Breast epithelium (tissue), 4 donors: ENCODE measurements at places on chromosomes 6 and 20. TPM values are rescaled to one million over a fixed set of nuclear protein-coding genes. Genes with fewer than 3 reads are reported as not detected.

The BFSP1 gene
- 0.80 TPM for total RNA-seq

The CALHM4 gene
- total RNA-seq = not detected

- peak; percentile 31 for DNase-seq
Observed at GRCh38 chr20:36312724-36313441, 6.7 kb downstream of the DLGAP4 start.

DNA sequence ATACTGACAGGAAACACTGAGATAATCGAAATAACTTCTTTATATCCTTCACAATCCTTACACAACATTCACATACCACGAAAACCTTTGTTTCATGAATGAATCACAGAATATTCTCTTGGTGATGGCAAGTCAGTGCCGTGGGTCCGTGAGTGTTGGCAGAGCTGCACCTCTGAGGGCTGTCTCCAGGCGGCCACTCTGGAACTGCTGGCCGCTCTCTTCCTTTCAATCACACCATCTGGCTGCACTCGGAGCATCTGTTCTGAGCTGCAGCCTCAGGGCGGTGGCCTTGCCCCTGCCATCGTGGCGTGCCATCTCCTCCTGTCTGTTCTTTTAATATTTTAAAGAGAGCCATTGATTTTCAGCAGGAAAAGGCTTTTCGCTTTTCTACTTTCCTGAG lies 129.4 kb upstream of the AFDN start:
- DNase-seq = no peak

GRCh38 chr20:15599961-15600360 lies 973.3 kb downstream of the KIF16B start:
- DNase-seq = no peak

DNA sequence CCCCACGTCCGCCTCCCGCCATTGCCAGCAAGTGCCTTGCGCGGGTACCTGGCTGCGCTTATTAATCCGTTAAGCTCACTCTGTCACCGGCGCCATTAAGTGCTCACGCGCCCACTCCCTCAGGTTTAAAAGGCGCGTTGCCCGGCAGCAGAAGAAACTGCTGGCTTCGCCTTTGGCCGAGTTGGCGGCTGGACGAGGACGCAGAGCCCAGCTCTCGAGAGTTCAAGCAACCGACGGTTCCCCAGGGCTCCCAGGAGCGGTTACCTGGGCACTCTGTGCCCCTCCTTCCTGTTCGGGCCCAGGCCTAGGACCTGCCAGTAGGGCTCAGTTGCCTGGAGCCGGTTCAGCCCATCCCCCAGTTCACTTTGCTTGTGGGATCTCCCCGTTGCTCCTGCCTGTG lies at the start of gene GGTLC1:
GGTLC1 (minus strand) TSS at position 219 of the 400 bp plus-strand sequence. CDS start 2,168 bp downstream, outside the sequence.
- no peak for DNase-seq

DNA sequence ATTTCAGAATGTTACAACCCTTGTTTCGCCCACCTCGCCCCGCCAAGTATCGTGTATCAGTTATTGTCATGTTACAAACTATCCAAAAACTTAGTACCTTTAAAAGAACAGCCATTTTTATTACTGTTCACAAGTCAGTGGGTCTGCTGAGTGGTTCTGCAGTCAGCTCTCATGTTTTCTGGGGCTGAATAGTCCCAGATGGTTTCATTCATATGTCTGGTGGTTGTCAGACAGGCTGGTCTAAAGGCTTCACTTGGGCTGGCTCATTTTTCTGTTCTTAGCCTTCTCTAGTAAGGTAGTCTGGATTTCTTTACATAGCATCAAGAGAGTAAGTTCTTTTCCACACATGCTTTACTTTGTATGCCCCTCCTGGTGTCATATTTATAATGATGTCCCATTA lies 8.6 kb downstream of the ZNF292 start:
- DNase-seq = no peak

DNA sequence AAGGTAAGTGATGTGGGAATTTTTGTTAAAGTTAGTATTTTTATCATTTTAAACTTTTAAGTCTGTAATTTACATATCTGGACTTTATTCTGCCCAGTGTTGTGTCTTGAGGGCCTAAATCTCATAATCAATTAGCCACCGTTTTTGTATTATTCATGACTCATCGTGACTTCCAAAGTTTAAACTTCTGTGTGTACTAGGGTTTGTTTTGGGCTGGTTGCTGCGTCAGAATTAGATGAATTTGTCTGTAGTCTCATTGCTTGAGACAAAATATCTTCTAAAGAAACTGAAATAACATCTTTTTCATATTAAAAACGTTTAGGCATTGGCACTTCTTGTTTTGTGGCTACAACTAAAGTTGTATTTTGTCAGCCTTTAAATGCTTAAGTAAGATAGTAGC lies 41.3 kb downstream of the CDYL start:
- no peak for DNase-seq
